ENCODE measurements at places on chromosomes 13 and 19.

DNA sequence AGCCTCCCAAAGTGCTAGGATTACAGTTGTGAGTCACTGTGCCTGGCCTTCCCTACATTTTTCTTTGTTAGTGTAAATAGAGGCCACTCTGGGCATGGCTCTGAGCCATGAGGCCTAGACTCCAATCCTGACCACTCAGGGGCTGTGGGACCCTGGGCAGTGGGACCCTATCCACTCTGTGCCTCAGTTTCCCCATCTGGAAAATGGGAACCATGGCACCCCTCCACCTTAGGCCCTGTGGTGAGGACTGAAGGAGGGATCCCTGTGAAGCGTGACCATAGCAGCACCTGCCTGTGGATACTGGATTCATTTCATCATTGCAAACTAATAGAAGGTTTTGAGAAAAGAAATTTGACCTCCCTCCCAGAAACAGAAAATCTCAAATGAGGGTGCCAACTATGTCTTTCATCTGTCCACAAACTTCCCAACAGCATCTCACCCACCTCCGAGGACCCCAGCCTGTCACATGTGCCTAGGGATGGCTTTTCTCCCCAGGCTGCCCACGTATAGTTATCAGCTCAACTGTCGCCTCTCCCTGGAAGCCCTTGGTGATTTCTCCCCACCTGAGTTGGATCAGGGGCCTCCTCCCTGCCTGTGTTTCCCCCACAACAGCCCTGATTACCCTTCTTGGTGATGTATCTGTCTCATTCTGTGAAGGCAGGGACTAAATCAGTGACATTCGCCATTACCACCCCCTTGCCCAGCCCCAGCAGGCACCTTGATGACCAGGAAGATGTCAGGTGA is 5.6 kb downstream of the ANGPTL8 start:
- no peak for DNase-seq

- peak; percentile 20 for DNase-seq
Measured at GRCh38 chr19:18507021-18507726, 14.7 kb downstream of the ELL start.

GRCh38 chr13:53012707-53013106 is 15.9 kb upstream of the OLFM4 start:
- DNase-seq: no peak

DNA sequence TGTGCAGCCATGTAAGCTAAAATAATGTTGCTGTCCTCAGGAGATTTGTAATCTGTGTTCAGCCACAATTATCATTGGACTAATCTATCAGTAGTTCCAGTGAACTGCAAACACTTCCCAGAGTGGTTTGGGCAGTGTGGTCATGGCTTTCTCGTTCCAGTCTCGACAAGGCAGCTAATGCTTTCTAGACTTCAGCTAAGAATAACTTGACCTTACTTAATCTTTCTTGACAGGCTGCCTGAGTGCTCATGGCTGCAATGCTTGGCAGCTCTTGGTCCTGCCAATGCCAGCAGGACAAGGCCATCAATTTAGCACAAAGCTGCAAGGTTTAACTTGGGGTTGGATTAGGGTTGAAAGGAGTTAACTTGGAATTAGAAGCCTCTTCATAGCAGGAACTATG is 32.8 kb downstream of the ATP12A start:
- DNase-seq: no peak

DNA sequence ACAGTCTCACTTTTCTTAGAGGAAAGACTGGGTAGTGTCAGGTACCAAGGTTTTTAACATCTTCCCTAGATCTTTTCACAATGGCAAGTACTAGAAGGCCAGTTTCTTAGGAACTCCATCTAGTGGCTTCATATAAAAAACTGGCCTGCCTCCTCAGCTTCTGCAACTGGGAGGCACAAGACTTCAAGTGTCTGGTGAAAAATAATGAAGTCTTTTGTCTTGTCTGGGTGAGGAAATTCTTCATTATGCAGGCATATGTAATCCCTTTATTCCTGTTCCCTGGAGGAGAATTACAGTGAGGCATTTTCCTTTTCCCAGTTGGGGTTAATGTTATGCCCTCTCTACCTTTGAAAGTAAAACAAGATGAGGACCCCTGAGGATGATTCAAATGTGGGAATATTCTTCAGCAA is 300.5 kb downstream of the NALCN start:
- no peak for DNase-seq

DNA sequence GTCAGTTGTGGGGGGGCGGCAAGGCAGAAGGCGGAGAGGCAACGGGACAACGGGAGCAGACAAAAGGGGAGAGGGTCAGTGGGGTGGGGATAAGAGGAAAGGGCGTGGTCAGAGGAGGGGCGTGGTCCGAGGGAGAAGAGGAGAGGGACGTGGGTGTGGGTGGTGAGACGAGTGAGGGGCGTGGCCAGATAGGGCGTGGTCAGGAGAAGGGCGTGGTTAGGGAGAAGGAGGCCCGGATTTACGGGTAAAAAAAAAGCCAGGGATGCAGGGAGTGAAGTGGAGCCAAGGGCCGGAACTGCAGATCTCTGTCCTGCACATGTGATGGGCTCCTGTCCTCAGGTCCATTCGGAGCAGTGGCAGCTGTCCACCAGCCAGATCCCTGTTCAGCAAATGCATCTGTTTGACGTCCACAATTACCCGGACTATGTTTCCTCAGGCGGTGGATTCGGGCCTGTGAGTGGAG is 21.5 kb downstream of the CPT1C start:
- DNase-seq: no peak

DNA sequence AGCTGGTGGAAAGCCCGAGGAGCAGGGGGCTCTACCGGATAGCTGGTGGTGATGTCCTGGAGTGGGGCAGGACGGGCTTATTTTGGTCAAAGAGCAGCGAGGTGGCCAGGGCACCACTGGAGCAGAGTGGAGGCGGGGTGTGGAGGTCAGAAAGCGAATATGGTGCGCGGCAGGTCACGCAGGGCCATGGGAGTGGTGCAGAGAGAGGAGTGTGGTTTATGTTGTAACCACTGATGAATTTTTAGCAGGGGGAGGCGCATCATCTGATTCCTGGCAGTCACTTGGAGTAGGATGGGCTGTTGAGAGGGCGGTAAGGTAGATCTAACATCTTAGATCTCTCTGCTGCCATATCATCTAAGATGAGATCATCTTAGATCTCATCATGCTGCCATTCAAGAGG is 1.4 kb upstream of the ZNF414 start:
- peak; percentile 62 for DNase-seq

GRCh38 chr13:98216135-98216565 is 39.1 kb upstream of the RNF113B start:
- DNase-seq: no peak

- no peak for DNase-seq
Measured at GRCh38 chr13:29260684-29261083, 334.8 kb downstream of the SLC7A1 start.

- no peak for DNase-seq
Measured at GRCh38 chr13:64371045-64371444, 2859.1 kb downstream of the PCDH9 start.

Measured in stimulated activated CD4-positive, alpha-beta T cell treated with anti-CD3 and anti-CD28 coated beads, Interleukin-4, amount 100 ng/mL, for 24 hours (primary cell).